ENCODE measurements at places on chromosomes 12 and 14.

DNA sequence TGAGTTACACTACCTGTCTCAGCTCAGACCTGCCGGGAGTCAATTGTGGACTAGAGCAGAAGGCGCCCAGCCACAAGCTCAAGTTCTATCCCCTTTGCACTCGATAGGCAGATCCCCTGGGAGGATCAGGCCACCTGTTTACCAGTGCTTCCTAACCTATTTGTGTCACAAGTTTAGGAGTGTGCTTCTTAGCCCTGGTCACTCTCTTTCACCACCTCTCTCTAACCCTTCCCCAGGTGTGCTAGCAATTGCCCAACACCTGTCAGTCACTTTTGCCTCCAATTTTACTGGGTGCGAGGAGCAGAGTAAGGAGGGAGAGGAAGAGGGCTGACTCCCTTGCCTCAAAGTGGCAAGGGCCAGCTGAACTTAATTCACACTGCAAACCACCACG is 745 bp upstream of the NAA30 start:
- no peak for DNase-seq

DNA sequence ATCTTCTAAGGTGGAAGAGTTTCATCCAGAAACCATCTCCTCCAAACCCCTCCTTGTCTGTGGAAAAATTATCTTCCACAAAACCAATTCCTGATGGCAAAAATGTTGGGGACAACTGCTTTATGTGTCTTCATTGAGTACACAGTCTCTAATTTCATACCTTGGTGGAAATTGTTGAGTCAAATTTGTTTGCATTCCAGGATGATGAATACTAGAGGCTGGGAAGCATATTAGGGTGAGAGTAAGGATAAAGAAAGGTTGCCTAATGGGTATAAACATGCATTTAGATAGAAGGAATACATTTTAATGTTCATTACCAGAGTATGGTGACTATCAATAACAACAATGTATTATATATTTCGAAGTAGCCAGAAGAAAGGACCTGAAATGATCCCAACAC is 98.2 kb downstream of the C12orf42 start:
- DNase-seq, result no peak

GRCh38 chr14:68987653-68988036 is 8.5 kb upstream of the ACTN1 start:
- peak; percentile 6 for DNase-seq

- no peak for DNase-seq
These were observed 1.1 kb upstream of the SSH1 start for GRCh38 chr12:108858311-108859074.

GRCh38 chr14:102079700-102079979 is 7.2 kb downstream of the HSP90AA1 start:
- no peak for DNase-seq

DNA sequence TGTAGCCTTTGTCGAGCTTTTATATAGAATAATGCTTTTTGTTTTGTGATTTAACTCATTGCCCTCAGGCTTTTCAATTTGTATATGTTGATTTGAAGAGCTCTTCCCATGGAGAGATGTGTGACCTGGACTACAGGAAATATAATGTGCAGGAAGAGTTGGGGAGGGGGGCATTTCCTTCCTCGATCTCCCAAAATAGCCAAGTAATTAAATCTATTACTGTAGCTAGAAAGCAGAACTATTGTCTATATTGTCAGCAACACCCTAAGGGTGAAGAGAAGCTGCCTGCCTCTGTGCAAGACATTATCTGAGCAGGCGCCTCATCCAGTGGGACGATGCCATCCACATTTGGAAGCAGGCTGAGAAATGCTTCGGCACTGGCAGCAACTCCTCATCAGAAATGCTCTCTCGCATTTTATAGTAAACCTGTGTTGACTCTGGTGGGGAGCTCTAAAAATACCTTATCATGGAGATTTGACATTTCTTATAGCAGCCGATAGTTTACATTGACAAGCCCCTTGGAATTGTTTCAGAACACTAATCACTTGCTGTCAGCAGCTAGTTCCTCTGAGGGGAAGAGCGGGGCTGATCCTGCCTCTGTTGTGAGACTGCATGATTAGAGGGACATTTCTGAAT is 392.5 kb upstream of the RGS6 start:
- DNase-seq, result no peak

- peak; percentile 30 for DNase-seq
These were observed 271.4 kb downstream of the DUSP6 start for GRCh38 chr12:89080793-89081465.

DNA sequence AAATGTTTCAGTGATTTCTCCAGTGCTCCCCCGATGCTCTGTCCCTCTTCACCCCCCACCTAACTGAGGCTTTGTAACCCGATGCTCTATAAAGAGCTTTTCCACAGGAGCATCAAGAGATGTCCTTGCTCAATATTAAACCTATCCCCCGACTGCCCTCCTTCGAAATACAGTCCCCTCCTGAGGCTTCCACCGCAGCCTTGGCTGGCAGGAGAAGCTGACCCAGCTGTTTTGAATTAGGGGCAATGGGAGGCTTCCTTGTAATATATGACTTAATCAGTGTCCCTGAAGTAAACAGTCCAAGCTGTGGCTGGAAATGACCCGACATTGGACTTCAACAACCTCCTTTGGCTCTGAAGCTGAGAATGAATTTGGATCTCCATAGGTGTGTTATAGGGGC is 62.4 kb downstream of the TMEM30B start:
- DNase-seq, result no peak

DNA sequence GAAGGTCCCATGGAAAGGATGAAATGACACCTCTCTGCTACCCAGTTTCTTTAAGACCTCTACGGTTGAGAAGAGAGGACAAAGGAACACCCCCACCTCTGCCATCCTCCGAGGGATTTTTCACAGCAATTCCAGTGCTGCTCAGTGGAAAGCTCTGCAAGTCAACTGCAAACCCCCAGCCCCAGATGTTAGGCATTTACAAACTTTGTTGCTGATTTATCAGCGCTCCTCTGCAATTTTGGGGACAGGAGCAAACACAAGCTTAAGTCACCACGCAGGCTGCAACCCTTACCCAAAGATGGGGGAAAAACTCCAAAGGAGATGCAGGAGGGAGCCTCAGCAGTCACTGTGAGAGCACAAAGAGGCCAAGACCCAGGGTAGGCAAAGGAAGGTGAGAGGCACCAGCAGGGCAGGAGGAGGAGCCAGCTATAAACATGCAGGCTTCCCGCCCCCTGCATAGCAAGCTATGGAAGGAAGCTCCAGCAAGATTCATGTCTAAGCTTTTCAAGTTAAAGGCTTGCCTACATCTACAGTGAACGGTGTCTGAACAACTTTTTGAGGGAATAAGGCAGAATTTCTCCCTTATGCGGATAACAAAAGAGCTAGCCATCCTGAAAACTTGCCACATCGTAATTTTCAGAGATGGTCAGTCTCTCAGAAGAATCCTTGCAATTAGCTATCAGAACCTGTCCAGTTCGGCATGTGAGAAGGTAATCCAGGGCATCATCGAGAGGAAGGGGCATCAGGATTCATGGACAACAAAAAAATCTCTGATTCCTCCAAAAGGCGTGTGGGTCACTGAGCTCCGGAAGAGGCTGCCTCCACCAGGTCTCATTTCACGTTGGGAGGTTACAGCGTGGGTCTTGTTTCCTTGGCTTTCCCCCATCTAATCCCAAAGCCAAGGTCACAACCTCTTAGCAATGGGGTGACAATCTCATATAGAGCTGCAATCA is 3.9 kb downstream of the CTDSP2 start:
- DNase-seq, result peak; percentile 50

DNA sequence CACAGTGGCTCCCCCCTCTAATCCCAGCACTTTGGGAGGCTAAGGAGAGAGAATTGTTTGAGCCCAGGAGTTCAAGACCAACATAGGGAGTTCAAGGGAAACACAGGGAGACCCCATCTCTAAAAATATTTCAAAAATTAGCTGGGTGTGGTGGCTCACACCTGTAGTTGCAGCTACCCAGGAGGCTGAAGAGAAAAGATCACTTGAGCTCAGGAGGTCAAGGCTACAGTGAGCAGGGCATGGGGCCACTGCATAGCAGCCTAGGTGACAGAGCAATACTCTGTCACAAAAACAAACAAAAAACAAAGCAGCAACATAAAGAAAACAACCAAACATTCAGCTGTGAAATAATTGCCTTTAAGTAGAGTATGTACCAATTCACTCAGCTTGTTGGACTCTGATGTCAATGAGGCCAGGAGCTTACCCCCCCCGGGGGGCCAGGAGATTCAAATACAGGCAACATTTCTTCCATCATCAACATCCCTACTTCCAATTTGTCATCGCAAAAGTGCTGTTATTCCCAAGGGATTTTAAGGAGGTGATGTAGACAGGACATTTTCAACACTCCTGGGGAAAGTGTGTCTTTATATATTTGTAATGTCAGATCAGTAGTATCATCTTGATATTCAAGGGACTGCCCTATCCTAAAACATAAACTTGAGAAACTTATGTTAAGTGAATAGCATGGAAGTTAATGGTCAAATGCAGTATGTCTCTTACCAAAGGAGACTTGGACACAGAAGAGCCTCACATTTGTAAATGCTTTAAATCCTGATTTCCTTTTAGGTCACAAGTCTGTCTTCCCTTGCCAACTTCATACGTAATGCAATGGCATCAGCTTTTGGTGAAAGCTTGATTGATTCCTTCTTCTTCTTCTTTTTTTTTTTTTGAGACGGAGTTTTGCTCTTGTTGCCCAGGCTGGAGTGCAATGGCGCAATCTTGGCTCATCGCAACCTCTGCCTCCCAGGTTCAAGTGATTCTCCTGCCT is 40.6 kb upstream of the AEBP2 start:
- DNase-seq, result no peak

GRCh38 chr12:38502415-38502814 is 185.8 kb downstream of the ALG10B start:
- no peak for DNase-seq

- DNase-seq, result peak; percentile 34
These were observed 2.3 kb downstream of the LTBP2 start for GRCh38 chr14:74609721-74610120.

DNA sequence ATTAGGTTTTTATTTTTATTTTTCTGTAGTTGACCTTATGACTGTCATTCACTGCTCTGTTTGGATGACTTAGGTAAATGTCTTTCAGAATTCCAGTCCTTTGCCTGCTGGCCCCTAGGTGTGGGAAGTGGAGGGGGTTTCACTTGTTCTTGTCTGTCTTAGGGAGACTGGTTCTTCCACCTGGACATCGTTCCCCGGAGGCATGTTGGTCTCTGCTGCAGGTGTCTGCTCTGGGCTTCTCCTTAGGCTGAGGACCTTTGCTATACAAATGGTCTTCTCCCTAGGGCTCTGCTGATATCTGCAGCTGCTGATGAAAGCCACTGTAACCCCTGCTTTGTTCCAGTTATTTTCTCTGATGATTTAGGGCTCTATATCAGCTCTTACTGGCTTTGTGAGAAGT is 97.1 kb downstream of the OTOGL start:
- no peak for DNase-seq

DNA sequence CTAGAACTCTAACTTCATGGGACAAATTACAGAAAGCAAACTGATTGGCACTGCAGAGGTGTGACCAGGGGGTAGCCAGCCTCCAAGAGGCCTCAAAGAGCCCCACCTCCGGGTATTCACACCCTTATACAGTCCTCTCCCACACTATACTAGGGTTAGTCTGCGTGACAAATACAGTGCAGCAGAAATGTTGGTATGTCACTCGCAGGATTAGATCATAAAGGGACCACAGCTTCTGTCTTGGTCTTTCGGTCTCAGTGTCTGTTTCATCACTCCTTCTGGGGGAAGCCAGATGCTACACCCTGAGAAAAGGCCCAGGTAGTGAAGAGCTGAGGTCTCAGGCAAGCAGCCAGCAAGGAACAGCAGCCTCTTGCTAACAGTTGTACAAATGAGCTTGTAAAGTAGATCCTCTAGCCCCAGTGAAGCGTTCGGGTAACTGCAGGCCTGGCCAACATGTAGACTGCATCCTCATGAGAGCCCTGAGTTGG is 68.9 kb upstream of the SAV1 start:
- DNase-seq, result no peak

- peak; percentile 88 for DNase-seq
These were observed 45.3 kb upstream of the RAP1B start for GRCh38 chr12:68565391-68565903.

- no peak for DNase-seq
These were observed 46.9 kb upstream of the MDM1 start for GRCh38 chr12:68378872-68379606.

- DNase-seq, result no peak
These were observed 384.8 kb downstream of the TMEM121 start for GRCh38 chr14:105911006-105911847.

GRCh38 chr12:29039013-29039412 is 110.1 kb upstream of the FAR2 start:
- peak; percentile 97 for DNase-seq

GRCh38 chr14:90760591-90761316 is 55.5 kb downstream of the TTC7B start:
- DNase-seq, result peak; percentile 59

- DNase-seq, result no peak
These were observed 318.2 kb downstream of the BCL11B start for GRCh38 chr14:98953551-98954348.

GRCh38 chr14:60563113-60563512 is 54.2 kb downstream of the SIX6 start:
- peak; percentile 47 for DNase-seq

- peak; percentile 13 for DNase-seq
These were observed 279.9 kb downstream of the RPS29 start for GRCh38 chr14:49306152-49306751.

- no peak for DNase-seq
These were observed 13.7 kb downstream of the ARID2 start for GRCh38 chr12:45743247-45743646.

GRCh38 chr14:36660736-36661505 is 739 bp upstream of the PAX9 start:
- no peak for DNase-seq

DNA sequence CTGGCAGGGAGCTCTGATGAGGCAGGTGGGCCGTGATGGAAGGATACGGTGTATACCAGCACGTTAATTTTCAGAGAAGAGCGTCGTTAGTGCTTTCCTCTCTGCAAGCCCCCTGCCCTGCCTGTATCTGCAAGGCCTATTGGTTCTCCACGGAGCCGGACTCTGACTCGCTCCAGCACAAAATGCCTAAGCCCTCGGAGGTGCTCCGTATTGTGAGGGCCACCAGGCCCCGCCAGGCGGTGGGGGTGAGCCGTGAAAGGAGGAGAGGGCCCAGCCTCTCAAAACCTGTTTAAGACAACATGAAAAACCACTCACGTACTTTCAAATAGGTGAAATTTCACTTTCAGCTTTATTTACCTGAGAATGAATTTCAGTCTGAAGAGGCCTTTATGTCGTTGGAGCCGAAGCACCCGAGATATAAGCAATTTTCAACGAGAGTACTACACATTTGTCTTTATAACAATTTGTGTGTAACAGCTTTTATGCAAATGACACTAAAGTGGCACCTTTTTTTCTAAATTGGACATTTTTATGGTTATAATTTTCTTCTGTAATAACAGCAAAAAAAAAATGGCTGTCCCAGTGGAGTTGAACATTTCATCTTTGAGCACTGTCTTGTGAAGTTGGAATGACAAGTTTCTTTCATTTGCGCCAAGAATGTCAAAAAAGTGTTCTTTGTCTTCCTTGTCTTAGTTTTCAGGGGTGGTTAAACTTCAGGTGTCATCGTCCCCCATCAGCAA is 749.5 kb downstream of the VRK1 start:
- no peak for DNase-seq

DNA sequence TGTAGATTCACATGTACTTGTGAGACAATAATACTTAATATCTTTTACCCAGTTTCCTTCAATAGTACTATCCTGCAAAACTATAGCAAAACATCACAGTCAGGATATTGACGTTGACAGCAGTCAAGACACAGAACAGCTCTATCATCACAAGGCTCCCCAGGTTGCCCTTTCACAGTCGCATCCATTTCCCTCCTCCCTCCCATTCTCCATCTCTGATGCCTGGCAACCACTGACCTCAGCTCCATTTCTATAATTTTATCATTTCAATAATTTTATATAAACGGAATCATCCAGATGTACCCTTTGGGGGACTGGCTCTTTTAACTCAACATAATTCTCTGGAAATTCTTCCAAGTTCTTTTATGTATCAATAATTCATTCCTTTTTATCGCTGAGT is 81.5 kb downstream of the PLXNC1 start:
- DNase-seq, result no peak
